NCI-H1105 treated with DMSO at 0.1 percent for 48 hours (cell line): ENCODE measurements at places on chromosomes 7 and 10.

DNA sequence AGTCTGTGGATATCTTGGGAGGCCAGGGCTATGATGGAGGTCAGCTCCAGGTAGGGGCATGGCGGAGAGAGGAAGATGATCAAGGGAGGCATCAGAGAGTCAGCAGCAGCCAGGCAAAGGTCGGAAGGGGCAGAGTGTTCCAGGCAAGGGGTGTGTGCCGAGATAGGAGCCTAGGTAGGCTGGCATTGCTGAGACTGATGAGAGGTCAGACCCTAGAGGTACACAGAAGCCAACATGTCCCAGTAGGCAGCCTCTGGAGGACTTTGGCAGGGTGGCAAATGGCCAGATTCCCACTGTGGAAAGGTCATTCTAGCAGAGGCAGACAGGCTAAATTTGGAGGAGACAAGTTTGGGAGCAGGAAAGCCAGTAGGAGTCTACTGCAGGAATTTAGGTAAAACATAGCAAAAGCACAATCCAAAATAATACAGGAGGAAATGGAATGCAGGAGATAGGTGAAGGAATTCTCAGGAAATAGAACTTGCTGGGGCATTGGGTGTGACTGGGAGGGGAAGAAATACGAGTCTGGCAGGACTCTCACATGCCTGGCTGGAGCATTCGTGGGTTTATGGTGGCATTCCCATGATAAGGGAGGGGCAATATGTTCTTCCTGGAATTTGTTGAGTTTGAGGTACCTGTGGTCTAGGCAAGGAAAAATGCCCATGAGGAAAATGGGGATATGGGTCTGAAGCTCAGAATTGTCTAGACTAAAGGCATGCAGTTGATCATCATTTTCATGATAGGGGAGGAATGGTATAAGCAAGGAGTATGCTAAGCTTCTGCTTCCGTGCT lies 25.7 kb downstream of the TMEM176A start:
- no peak for DNase-seq

DNA sequence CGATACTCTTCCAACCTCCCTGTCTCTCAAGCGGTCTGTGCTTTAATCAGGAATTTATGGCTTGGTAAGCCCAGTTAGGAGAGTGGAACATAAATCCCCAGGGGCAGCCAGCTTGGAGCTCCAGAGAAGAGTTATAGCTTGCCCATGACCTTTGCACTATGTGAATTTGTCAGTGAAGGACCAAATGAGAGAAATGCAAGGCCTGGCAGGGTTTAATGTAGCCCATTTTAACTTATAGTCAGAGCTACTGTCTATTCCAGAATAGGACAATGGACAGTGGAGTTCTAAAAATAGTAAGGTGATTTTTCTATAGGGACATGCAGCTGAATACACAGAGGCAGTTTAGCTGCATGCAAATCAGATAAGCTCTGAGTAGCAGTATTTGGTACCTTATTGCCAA lies 142.6 kb upstream of the CAV2 start:
- no peak for DNase-seq

GRCh38 chr10:31761156-31761555 lies 167.5 kb downstream of the ARHGAP12 start:
- no peak for DNase-seq

DNA sequence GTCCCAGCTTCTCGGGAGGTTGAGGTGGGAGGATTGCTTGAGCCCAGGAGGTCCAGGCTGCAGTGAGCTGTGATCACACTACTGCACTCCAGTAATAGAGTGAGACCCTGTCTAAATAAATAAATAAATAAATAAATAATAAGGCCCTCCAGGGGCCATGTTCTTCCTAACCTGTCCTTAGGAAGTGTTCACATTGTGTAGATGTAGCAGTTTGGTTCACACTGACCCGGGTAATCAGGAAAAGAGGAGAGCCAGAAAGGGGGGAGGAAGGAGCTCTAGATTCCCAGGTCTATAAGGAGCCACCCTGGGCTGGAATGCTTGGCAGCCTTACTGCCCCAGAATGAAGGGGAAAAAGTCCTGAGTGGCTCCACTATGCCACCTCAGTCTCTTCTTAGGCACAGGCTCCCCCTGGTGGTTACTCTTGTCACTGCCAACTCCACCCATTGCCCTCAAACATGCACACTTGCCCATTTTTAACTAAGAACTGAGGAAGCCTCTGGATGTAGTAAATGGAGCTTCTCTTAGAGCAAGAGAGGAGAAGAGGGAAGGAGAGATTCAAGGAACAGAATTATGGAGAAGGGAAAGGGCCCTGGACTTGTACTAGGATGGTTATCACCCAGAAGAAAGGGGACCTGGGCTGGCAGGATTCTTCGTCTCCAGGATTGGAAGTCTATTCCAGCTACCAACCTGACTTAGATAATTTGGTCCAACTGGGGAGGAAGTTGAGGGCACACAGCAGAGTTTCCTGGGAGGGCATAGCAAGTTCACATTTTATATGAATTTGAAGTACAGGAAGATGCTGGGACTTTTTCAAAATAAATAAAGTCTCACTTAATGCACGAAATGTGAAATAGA lies 7.8 kb downstream of the HPS6 start:
- peak; percentile 39 for DNase-seq

DNA sequence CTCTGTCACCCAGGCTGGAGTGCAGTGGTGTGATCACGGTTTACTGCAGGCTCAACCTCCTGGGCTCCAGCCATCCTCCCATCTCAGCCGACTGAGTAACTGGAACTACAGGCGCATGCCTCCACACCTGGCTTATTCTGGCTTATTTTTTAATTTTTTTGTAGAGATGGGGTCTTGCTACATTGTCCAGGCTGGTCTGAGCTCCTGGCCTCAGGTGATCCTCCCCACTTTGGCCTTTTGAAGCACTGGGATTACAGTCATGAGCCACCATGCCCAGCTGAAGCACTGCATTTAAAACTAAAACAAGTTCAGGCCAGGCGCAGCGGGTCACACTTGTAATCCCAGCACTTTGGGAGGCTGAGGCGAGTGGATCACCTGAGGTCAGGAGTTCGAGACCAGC lies 8.0 kb downstream of the SH3PXD2A start:
- DNase-seq, result no peak

DNA sequence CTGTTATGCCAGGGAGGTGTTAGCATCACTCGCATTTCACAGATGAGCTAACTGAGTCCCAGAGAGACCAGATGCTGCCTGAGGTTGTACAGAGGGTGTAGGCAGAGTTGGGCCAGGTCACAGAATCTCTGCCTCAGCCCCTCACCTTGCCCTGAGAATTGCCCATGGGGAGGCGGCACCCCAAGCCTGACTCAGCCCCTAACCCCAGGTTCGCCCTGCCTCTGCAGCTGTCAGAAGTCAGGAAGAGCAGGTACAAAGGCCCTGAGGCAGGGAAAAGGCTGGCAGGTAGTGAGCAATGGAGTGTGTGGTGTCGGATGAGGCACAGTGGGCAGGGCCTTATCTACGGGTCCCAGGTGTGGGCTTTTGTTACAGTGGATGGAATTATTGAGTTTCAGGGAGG lies 79.4 kb downstream of the MYL10 start:
- DNase-seq, result no peak

DNA sequence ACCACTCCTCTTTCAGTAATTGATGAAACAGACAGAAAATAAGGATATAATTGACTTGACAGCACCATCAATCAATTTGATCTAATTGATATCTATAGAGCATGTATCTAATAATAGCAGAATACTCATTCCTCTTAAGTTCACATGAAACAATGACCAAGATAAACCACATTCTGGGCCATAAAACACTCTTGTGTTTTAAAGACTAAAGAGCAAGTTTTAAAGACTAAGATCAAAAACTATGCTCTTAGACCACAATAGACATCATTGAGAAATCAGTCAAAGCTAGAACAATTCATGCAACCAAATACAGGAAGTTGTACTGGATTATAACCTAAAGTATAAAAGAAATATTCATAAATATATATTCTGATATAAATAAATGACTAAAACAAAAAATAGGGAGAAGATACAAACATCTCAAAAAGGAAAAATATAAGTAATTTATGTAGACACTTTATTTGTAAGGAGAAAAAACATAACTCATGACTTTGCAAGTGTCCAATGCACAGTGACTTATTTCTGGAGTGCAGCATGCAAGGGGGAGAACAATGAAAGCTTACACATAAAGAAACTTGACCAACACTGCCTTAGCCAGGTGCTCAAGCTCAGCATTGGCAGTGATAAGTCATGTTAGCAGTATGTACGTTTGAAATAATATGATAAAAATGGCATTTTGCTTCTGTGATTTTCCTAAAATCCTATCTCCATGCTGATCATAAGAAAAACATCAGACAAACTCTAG lies 312.7 kb upstream of the IGFBP3 start:
- DNase-seq, result no peak
